ENCODE measurements at places on chromosomes 1 and 21.
A peak's percentile ranks its signal among the peaks of the same experiment; 100 is the strongest.

DNA sequence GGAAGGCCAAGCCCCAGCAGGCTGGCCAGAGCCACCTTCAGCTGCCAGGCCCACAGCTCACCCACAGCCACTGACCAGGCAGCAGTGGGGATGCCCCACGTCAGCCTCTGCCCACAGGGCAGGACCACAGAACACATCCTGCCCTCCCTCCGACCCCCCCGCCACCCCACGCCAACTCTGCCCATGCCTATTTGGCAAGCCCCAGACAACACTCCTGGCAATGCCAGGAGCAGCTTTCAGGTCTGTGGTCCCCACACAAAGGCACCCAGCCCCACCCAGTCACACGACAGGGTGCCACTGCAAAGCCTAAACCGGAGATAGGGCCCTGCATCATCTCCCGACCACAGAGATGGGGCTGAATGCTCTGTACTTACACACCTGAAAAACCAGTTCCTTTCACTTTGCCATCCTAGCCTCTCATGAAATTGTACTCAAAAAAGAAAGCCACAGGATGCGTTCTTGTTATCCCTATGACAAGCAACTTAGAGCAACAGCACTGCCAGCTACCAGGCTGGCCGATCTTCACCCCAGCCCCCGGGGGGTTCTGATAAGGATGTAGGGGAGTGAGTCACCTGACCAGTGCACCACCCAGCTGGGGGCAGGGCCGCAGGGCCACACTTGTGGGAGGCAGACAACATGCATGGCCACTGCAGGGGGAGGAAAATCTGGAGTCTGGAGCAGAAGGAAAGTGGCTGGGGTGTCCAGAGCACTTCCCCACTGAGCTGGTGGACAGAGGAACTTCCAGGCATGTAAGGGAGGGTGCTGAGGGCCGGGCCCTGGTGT is 36.2 kb downstream of the UBE2G2 start:
- peak; percentile 18 for DNase-seq

- peak; percentile 34 for DNase-seq
Measured at GRCh38 chr1:47179017-47179987, 10.5 kb downstream of the PDZK1IP1 start.

DNA sequence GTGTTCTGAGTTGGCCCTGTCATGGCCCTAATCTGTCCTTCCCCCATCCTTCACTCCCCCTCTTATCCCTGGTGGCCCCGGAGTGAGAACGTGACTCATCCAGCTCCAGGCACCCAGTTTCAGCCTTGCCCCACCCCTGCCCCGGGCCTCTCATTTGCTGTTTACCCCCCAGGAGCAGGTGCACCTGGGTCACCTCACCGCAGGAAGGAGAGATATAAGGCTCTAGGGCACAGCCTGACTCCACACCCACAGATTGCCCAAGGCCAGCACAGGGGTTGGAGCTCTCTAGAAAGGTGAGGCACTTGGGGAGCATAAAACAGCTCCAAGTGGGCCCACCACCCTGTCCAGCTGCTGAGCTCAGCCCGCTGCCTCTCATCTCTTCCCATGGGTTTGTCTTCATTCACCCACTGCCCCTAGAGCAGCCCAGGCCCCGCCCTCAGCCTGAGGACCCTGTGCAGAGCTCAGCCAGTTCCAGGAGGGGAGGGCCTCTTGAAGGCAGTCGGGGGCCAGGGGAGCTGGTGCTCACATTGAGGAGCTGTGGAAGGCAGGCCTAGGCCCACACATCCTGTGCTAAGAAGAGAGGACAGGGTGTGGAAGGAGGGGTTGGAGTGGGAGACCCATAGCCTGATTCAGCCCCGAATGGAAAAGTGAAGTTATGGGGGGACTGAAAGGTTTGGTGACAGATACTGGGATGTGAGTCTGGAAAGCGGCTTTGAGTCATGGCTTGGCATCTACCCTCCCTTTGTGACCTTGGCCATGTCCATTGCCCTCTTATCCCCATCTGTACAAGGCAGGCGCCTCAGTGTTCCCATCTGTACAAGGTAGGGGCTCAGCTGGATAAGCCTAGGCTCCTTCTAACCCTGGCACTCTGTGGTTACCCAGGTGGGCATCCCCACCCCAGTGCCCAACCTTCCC is 16.1 kb upstream of the GPR37L1 start:
- DNase-seq: no peak

DNA sequence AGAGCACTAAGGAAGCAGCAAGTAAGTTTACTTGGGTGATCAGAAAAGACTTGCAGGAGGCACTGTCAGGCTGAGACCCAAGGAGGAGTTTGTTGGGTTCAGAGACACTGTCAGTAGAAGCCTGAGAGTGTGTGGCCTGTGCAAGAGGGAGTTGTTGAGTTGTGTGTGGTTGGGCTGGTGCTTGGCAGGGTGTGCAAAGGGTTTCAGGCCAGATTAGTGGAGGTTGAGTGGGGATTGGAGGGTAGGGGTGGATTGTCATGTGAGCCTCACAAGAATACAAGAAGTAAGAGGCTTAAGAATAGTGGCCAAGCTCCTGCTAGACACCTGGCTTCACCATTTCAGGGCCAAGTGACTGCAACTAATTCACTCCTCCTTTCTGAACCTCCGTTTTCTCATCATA is 8.9 kb upstream of the KIF21B start:
- no peak for DNase-seq

DNA sequence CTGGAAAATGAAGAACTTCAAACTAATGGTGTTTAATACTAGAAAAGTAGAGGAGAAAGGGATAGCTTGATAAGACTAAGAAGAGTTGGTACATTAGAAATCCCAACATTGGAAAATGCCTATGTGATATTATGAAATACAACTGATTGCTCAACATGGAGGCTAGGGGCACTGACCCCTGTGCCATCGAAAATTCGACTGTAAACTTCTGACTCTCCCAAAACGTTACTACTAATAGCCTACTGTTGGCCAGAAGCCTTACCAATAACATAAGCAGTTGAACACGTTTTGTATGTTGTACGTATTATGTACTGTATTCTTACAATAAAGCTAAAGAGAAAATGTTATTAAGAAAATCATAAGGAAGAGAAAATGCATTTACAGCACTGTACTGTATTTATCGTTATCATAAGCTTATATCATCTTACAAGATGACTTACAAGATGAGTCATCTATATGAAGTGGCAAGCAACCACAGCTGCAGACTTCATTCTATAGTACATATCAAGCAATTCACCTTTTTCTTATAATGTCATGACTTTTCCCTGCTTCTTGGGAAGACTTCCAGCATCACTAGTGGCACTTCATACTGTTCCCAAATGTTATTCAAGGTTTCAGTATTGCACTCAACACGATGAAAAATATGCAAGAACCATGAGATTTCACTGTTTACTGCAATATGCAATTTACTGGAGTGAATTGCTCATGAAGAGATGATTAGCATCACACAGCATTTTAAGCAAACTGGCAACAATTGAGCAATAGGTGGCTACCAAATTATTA is 12.9 kb upstream of the CTSK start:
- DNase-seq: no peak

- no peak for DNase-seq
Measured at GRCh38 chr1:89578151-89578550, 53.5 kb downstream of the LRRC8B start.

- no peak for DNase-seq
Measured at GRCh38 chr1:179151908-179152682, 70.2 kb downstream of the TOR3A start.

GRCh38 chr1:119481951-119482350 is 25.1 kb upstream of the HSD3B1 start:
- no peak for DNase-seq

DNA sequence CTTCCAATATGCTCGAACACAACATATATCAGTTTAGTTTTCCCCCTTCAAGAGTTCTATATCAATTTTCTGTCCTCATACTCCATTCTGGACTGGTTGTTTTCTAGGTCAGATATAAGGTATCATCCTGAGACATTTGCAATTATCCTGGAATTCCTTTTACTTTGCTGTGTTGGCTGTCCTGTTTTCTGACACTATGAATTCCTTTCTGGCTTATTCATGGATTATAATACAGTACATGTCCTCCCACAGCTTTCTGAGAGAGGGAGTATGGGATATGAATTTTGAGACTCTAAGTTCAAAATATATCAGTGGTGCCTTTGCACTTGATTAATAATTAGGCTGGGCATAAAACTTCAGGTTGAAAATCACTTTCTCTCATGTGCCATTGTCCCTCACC is 11.9 kb downstream of the PHTF1 start:
- no peak for DNase-seq

GRCh38 chr1:205775015-205775716 is at the start of gene RAB29:
RAB29 (minus strand) TSS chr1:205775482; CDS start chr1:205774956, 526 bp downstream.
- DNase-seq: peak; percentile 69

GRCh38 chr1:1162597-1163537 is 10.8 kb upstream of the TTLL10 start:
- DNase-seq: no peak

GRCh38 chr1:44405031-44405797 is at the start of gene RNF220:
RNF220 (plus strand) TSS chr1:44405255.
- no peak for DNase-seq

DNA sequence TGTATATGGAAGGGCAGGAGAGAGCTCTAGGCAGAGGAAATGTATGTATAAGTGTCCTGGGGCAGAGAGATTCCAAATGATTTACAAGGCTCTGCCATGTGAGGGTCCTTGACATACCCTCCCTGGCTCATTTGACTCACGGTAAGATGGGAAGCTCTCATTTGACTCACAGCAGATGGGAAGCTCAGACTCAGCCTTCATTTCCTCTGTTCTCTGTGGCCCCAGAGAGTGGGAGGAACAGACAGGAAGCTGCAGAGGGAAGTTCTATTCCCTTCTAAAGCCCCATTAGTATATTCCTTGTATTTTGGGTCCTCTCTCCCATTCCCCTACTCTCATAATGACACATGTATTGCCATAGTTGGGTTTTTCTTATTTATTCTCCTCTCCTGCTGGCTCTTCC is 44.9 kb downstream of the FOXD2 start:
- DNase-seq: no peak

- DNase-seq: no peak
Measured at GRCh38 chr1:183562701-183563100, 27.6 kb downstream of the NCF2 start.

DNA sequence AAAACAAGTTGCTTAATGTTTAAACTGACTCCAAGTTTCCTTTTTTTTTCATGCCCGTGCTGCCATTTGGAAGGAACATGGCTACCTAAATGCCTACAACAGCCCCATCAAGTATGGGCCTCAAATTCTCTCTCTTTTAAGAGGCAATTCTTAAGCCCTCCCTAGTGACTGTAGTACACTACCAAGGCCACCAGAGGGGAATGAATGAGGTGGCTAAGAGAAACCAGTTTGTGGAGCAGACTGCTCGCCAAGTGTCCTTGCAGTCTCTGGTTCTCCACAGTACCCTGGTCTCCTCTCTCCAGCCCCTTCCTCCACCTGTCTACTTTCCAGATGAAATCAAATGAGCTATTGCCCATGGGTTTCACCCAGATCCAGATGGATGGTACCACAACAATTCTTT is 1809.6 kb downstream of the BRINP3 start:
- no peak for DNase-seq

GRCh38 chr1:30779294-30780071 is 21.9 kb upstream of the LAPTM5 start:
- peak; percentile 84 for DNase-seq

DNA sequence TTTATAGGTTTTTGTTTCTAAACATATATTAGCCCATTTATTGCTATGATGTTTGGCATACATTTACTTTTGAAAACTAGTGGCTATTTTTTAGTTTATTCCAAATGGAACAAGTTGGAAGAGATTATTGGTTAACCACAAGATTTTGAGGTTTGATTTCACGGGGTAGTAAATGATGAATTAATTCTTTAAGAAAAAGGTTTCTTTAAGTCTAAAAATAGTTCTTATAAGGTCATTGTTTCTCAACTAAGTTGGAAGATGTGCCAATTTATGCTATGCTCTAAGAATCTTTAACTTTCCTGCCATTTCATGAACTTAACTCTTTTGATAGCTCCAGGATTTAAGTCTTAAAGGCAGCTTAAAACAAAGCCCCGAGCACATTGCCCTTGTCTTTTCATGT is 183.8 kb downstream of the LMO4 start:
- DNase-seq: no peak

- DNase-seq: no peak
Measured at GRCh38 chr1:25877155-25877554, 1.6 kb upstream of the PAQR7 start.

- no peak for DNase-seq
Measured at GRCh38 chr1:226360106-226360746, 47.7 kb downstream of the PARP1 start.

DNA sequence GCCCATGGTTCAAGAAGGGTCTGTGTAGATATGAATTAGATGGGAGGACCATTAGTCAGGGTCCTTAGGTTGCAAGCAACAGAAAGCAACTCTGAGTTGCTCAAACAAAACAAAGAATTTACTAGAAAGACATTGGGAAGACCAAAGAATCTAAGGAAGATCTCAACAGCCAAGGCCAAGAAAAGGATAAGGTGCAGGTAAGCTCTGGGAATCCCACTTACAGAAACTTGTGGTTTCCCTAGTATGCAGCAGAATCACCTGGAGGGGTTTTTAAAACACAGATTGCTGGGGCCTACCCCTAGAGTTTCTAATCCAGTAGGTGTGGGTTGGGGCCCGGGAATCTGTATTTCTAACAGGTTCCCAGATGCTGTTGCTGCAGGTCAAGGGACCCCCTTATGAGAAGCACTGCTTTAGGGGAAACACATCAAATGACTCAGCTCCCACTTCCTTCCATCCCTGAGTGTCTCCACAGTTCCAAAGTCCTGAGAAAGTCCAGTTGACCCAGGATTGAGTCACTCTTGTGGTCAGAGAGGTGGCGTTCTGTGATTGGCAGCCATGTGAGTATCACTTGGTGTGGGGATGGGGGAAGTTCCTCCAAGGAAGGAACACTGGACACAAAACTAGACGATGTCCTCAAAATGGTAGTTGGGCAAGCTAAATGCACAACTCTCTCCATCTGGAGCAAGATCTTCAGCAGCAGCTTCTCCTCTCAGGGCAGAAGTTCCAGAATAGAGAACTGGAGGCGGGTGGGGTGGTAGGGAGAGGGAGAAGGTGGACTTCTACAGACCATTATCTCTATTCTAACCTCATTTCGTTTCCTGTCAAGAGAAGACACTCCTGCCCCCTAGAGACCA is 24.2 kb upstream of the EYA3 start:
- DNase-seq: no peak

DNA sequence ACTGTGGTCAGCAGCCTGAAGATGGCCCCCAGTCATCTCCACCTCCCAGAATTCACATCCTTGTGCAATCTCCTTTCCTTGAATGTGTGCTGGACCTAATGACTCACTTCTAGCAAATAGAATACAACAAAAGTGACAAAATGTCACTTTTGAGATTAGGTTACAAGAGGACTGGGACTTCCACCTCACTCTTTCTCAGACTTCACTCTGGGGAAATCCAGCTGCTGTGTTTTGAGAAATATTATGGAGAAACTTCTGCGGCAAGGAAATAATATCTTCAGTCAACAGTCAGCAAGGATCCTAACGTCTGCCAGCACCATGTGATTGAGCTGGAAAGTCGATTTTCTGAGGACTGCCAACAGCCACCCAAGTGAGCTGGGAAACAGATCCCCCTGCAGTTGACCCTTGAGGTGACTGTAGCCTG is 70.5 kb upstream of the GADD45A start:
- no peak for DNase-seq
